ENCODE measurements at places on chromosomes 2 and 18.

- no peak for DNase-seq
Observed at GRCh38 chr18:78776151-78776550, 203.5 kb upstream of the SALL3 start.

GRCh38 chr2:210215120-210215519 lies 10.1 kb downstream of the ACADL start:
- DNase-seq = no peak

DNA sequence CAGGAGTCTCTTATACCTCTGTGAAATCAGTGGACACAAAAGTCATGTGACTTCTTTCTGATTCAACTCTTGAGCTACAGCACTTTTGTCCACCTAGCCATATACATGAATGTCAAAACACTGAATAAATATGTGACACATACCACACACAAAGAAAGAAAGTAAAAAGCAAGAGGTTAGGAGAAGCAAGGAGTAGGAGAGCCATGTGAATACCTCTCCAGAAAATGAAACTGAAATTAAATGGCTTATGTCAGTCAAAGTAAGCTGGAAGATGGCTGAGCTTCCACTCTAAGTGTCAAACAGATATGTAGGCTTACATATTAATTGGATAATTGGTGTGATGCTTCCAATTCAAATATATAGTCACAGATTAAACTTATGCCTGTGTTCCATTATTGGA lies 1050.5 kb downstream of the BCL11A start:
- DNase-seq = no peak

- no peak for DNase-seq
Observed at GRCh38 chr18:23146861-23147469, 11.7 kb downstream of the CABLES1 start.

GRCh38 chr2:241894681-241895426 lies 25.3 kb downstream of the RTP5 start:
- DNase-seq = no peak

- no peak for DNase-seq
Observed at GRCh38 chr18:76850112-76850511, 27.8 kb downstream of the ZNF236 start.

DNA sequence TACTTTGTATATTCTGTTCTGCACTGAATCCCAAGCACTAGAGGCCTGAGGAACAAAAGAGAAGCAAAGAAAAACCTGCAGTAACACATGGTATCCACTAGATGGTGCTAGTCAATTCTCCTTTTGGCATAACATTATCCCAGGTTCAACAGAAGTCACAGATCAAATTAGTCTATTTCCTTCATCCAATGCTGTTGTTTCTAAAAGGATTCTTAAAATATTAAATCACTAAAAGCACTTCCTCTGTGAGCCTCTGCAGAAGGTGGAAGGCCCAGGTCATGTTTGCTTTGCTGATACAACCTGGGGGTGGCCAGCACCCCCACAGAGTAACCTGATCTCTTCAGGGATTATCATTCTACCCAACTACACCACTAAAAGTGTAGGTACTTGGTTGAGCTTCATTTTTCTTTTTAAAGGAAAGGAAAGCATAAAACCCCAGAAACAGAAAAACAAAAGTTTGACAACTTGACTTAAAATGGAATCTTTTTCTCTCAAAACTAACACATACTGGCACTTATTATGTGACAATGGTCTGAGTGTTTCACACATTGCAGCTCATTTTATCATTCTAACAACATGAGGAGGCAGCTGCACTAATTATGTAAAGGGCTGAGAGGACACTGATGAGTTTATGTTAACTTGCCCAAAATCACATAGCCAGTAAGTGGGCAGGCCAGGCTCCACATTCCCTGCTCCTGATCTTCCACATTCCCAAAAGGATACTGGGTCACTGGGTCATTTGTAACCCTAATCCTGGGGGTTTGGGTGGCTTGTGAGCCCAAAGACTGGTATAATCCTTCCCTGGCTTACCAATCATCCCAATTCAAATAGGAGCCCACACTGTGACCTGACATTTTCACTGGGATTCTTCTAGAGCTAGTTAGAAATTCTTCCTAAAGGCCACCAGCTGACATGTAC lies 66.8 kb upstream of the DNER start:
- no peak for DNase-seq
